ENCODE measurements at places on chromosomes 13 and 19.

DNA sequence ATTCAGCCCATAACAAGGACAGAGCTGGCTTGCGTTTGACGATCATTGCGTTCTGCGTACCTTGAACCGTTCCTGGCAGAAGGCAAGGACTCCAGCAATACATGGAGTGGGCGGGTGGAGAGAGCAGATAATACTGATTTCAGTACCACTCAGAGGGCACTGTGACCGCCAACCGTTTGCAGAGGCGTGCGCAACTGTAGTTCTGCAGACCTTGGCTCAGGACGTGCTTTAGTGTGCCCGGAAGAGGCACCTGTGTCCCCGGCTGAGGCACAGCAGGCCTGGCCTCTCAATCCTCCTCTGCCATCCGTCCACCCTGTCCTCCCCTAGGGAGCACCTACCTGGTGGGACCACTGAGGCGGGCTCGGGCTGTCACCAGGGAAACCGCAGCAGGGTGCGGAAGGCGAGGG is 117.6 kb upstream of the USP29 start:
- no peak for DNase-seq

DNA sequence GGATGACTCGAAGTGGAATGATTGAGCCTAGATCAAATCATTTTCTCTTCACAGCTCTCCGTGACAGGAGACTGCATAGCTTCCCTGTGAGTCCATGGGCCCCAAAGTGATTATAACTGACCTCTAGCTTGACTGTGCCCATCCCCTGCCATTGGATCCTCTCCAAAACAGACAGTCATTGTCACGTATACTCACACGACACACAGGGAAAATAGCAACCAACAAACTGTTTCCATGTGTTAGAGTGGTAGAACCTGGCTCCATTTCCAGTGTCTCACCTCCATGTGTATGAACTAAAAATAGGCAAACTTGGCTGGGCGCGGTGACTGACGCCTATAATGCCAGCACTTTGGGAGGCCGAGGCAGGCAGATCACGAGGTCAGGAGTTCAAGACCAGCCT is 48.8 kb upstream of the NPAS1 start:
- no peak for DNase-seq

- DNase-seq: no peak
Observed at GRCh38 chr19:39384839-39385568, 5.9 kb downstream of the PAF1 start.

DNA sequence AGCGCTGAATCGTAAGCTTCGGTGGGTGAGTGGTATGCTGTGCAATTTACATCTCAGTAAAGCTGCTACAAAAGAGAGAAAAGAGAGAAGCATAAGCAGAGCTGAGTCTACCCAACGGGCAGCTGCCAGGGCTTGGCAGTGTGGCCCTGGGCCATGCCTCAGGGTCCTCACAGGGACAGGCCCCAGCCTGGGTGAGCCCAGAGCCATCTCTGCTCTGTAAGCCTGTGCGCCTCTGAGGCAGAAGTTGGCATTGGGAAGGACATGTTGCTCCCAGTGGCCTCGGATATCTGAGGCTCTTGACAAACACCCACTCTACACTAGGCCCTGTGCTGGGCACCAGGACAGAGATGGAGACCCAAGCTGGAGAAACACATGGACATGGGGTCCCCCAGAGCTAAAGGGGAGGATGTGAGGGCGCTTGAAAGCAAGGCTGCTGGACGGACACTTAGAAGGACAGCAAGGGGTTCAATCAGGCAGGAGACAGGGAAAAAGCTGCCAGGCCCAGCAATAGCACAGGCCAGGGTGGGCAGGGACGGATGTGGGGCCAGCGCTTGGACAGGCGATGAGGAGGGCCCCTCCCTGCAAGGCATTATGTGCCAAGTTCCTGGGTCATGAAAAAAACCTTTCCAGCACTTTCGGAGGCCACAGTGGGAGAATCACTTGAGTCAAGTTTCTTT is 14.7 kb downstream of the PPP6R1 start:
- no peak for DNase-seq

- DNase-seq: no peak
Observed at GRCh38 chr13:112248862-112249592, 127.1 kb upstream of the SPACA7 start.

GRCh38 chr13:95174517-95174916 is 126.7 kb downstream of the ABCC4 start:
- no peak for DNase-seq

GRCh38 chr13:91358387-91358782 is 10.9 kb downstream of the MIR17HG start:
- DNase-seq: peak; percentile 28

GRCh38 chr13:31970231-31970930 is 61.2 kb upstream of the FRY start:
- DNase-seq: no peak

- no peak for DNase-seq
Observed at GRCh38 chr19:34282611-34283519, 28.5 kb downstream of the GARRE1 start.

DNA sequence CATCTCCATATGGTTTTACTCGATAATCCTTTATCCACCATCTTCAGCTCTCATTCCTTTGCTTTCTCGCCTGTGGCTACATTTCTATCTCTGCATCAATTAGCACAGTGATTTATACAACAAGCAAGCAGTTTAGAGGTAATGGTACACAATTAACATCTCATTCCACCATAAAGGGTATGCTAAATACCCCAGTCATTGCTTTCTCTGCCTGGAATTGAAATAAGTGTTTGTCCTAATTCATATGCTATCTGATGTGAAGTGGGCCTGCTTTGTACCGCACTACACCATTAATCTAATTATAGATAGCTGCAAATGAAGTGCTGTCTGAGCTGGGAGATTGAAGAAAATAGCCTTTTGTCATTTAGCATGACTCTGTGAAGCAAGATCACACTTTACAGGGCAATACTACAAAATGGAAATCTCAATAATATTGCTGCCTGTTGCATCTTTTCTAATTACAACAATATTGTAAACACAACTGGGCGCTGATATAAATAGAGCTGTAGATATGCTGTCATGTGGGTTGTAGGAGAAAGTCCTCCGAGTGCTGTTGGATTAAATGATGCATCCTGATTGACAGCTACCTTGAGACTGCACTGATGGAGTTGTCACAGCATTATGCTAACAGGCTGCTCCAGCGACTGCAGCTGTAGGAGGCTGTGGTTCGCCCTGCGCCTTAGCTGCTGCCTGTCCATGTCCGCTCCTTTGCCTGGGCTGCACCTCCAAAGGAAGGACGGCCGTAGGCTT is 78.2 kb downstream of the GGACT start:
- no peak for DNase-seq

DNA sequence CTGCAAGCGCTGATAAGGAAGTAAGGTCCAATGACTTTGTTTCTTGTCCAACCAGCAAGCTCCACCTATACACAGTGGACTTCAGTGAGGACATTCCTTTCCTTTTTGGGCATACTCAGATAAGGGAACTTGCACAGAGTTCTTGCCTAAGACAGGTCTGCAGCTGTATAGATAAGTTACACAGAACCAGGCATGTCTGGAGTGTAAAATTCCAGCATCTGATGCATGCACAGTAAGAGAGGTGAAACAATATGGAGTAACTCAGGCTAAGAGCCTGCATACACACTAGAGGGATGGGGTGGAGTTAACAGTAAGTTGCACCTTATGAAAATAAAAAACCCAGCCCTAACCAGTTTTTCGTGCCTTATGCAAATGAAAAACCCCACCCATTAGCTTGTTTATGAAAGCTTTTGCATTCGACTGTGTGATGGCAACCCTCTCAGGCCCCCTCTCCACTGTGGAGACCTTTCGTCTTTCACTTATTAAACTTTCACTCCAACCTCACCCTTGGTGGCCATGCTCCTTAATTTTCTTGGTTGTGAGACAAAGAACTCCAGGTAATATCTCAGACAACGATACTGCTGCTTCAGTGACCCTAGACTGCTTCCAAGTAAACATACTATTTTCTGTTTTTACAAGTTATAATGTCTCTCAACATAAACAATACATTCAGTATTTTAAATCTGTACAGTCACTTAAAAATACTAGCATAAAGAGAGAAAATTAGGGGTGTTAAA is 2859.0 kb upstream of the PCDH20 start:
- DNase-seq: no peak

DNA sequence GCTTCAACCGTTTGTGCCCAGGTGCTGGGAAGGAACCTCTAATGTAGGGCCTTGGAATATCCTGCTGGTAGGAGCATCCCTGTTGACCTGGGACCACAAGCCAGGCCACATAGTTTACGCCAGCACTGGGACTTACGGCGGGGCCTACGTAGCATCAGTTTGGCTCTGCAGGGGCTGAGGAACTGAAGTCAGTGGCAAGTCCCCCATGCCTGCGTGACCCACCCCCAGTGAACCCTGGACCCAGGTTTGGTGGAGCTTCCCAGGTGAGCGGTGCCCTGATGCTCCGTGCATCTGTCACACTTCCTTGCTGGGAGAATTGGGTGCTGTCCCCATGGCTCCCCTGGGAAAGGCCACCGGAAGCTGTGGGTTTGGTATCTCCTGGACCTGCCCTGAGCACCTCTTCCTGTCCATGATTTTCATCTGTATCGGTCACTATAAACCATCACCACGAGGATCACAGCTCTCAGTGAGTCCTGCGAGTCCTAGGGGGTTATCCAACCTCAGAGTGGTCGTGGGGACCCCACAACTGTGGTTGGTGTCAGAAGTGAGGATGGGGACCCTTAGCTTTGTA is 9.9 kb downstream of the SIGLEC11 start:
- no peak for DNase-seq

- no peak for DNase-seq
Observed at GRCh38 chr19:38736413-38737280, 7.6 kb downstream of the CAPN12 start.

- no peak for DNase-seq
Observed at GRCh38 chr13:106927421-106927820, 359.5 kb upstream of the ARGLU1 start.

- no peak for DNase-seq
Observed at GRCh38 chr13:33723365-33723764, 94.6 kb upstream of the RFC3 start.

DNA sequence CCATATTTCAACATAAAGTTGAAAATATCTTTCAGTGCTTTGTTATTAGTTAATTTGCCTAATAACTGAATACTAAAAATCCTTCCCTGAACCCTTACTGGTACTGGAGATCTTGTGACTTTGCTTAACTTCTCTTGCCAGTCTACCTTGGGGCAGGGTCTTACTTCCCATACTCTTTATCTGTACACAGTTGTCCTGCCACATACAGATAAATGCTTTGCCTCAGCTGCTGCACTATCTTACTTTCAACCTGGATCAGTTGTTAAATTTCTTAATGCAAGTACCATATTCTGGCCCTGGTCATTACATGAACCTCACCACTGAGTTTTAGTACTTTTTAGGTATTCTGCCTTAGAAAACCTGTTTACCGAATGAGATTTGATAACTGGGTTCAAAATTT is 107.6 kb downstream of the PIBF1 start:
- no peak for DNase-seq

DNA sequence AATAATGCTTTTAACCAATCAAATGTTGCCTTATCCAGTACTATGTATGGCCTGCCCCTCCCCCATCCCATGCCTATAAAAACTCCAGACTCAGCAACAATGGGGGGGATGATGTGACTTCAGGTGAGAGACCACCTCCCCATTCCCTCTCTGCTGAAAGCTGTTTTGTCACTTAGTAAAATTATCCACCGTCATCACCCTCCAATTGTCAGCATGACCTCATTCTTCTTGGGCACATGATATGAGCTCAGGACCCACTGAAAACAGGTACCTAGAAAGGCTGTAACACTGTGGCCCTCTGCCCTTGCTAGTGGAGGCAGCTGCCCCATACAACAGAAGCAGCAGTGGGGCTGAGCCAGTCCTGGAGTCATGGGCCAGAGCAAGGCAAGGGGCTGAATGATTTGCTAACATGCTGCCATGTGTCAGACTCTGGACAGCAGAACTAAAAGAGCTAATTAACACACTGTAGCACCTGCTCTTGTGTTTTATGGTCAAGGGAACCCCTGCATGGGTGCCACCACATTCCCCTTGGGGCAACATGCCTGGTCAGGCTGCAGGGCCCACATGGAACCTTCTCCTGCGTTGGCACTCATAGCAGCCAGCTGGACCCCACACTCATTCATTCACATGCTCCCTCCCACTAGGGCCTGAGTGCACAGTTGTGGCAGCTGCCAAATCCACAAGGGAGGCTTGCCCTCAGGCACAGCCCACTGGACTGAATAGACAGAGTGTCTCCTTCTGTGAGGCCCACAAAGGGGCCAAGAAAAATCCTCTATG is 722.2 kb upstream of the PCDH20 start:
- DNase-seq: no peak

DNA sequence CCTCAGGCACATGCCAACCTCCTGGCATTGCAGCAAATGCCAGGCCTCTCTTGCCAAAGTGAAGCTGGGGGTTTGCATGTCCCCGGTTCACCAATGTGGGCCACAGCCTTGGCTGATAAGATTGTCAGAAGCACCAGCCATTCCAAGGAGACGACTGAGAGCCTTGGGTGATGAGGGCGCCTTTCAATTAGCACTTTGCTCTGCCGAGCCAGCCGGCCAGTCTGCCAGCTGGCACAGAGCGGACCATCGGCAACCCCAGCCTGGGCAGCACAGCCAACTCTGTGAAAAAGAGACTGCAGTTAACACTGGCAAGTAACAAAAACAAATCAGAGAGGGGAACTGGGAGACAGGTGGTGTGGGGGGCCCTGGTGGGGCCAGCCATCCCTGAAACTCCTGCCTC is 67.3 kb downstream of the EFNB2 start:
- DNase-seq: no peak

DNA sequence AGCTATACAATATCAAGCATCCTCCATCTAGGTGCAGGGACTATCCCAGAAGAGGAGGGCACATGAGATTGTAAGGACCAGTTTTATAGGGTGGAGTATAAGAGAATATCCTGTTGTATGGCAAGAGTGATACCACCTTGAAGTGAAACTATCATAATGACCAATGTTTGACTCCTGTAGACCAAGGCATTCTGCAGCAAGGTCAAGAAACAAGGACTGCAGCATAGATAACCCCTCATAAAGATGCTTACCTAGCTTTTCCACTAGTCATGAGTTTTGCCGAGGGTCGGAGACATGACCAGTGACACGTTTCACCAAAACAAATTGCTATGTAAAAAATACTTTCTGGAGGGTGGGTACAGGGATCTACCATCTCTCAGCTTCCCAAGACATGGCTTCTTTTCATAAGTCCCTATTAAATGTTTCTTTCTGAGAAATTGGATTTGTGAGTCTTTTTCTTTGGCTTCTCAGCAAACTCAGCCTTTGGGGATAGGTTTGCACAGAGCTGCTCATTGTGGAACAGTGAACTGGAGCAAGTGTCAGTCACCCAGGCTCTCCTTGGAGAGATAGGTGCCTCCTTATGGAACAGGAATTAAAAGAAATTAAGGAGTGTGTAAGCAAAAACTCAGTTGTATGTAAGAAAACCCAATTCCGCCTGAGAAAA is 28.2 kb upstream of the CYSLTR2 start:
- DNase-seq: no peak

DNA sequence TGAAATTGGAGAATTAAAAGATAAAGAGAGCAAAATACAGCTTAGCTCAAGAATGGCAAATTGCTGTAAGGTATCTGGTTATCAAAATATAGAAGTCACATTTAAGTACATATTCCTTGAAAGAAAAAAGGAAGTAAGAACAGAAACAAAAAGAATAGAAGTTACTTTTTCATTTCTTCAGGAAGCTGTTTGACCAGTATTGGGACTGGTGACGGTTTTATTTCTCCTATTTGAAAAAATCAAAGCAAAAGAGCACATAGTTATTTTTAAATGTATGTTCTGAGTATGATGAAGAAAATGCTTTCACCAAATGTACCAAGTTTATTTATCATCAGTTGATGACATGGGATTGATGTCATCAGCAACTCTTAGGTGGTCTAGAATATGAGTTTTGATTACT is 83.1 kb upstream of the OXGR1 start:
- DNase-seq: no peak

Measured in KG1 (cell line).